ENCODE measurements at places on chromosomes 12 and 14. TPM values are rescaled to one million over a fixed set of nuclear protein-coding genes. Genes with fewer than 3 reads are reported as not detected.

The LBHD2 gene
- not detected for total RNA-seq

The HOTAIR gene
- not detected for total RNA-seq

The OVCH1 gene
- 0.16 TPM for total RNA-seq

GRCh38 chr14:68333262-68333661, 459.6 kb downstream of the ZFP36L1 start:
- DNase-seq = no peak

DNA sequence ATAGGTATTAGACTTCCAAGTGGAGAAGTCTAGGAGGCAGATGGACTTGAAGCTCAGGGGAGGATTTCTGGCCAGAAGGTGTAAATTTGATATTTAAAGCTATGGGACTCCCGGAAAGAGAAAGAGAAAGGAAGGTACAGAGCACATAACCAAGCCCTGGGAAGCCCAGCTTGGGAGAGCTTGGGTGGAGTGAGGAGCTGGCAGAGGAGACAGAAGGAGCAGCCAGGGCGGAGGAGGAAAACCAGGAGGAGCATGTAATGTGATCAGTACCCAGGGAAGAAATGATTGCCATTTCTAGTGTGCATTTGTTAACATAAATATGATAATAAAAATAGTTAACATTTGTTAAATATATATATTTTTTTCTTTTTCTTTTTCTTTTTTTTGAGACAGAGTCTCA, 67.4 kb downstream of the KICS2 start:
- DNase-seq = no peak

DNA sequence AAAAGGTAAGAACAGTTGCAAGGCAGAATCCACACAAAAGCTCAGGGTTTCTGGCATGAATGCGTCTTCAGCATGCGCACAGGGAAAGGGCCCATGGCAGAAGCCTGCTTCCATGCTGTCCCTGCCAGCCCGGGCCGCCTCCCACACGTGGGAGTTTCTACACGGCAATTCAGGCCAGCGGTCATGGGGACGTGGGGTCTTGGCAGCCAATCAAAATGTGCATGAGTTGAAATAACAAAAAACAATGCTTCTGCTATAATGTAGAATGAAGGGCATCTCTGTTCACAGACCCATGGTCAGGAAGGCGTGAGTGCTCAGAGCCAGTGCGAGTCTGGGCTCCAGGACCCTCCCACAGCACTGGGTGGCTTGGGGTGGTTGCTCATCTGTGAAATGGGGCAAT, 28.6 kb downstream of the AMN start:
- no peak for DNase-seq

GRCh38 chr12:645563-646071, 17.6 kb downstream of the NINJ2 start:
- no peak for DNase-seq

DNA sequence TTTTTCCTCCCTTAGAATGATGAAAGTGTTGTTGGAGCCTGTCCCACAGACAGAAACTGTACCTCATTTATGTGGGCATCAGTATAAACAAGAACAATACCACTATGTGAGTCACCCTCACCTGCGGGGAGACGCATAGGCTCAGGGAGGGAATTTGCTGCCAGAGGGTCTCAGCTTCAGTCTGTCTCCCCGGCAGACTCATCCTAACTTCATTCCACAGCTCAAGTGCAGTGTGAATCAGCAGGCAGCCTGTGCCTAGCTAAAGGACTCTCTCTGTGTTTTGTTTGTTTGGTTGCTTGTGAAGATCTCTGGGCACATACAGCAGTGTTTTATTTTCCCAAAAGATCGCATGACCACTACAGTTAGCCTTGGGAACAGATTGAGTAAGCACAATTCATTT, 98.9 kb downstream of the PRKCH start:
- no peak for DNase-seq

DNA sequence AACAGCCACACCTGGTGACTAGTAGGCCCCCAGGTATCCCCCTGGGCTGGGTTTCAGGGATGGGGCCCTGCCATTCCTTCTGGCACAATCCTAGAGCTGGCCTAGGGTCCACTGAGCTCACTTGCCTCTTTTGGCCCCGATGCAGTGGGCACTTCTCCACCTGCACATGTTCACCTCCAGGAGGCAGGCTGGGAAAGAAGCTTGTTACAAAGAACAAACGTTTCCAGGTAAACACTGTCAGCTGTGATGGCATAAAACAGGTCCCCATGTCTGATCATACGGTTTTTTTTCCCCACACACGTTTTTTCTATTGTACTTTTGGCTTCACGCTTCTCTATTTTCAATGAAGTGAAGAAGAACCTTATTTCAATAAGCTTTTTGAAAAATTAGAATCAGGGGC, 15.8 kb upstream of the HVCN1 start:
- no peak for DNase-seq

Data from neural crest cell (in vitro differentiated cells).